Ovary (tissue), 10 donors: ENCODE measurements at places on chromosomes 2 and 18. TPM values are rescaled to one million over a fixed set of nuclear protein-coding genes. Genes with fewer than 3 reads are reported as not detected.

DNA sequence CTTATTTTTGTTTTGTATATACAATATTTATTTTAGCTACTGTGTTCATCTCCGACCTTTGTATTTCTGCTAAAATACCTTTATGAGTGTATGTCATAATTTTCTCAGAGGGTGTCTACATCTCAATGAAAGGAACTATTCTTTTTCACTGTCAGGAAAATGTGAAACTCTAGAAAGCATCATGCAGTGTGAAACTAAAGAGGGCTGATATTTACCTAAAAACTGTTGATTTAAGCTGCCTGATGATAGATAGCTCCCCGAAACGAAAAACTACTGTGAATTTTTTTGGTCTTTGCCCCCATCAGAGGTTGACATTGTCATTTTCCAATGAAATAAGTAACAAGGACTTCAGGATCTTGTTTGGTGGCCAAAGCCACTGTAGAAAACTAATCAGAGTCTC lies 38.8 kb downstream of the TMEM178A start:
- DNase-seq: no peak

DNA sequence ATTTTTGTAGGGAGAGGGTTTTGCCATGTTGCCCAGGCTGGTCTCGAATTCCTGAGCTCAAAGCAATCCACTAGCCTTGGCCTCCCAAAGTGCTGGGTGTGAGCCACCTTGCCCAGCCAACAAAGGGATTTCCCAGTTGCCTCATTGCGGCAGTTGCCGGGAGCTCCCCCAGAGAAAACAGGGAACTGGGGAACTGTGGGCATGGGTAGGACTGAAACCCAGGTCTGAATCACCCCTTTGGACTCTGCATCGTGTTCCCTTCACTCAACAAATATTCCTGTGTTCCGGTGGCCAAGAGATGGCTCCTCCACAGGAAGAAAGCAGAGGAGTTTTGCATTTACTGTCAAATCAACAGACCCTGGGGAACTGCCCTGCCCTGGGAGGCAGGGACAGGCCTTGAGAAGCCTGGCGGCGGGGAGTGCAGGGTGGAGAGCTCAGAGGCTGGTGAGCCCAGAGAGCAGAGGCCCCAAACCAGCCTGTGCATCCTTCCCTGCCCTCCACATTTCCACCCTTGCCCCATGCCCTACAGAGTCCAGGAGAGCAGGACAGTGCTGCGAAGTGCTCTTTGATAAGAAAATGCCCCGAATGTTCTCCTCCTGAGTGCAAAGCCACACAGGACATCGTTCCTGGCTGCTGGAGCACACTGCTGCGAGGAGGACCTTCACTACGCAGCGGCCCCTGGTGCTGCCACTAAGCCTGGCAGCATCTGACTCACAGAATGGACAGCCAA lies 24.9 kb downstream of the MYO7B start:
- DNase-seq: no peak

- DNase-seq: no peak
These were observed 529.1 kb upstream of the HNMT start for GRCh38 chr2:137435162-137435561.

- no peak for DNase-seq
These were observed 55.3 kb upstream of the SERPINE2 start for GRCh38 chr2:224094413-224094812.

GRCh38 chr2:144117086-144117485 lies 402.8 kb downstream of the ZEB2 start:
- DNase-seq: no peak

- no peak for DNase-seq
These were observed 43.4 kb upstream of the SCN1A start for GRCh38 chr2:166171216-166171615.

GRCh38 chr2:169670215-169670651 lies 24.0 kb downstream of the CFAP210 start:
- DNase-seq: no peak

GRCh38 chr2:3262437-3263388 lies 114.9 kb downstream of the EIPR1 start:
- no peak for DNase-seq

- DNase-seq: no peak
These were observed 340.0 kb downstream of the FBXO15 start for GRCh38 chr18:73807551-73808192.

The C2orf81 gene
- 5.1 TPM for polyA plus RNA-seq
